Activated CD8-positive, alpha-beta T cell treated with anti-CD3 and anti-CD28 coated beads, Interleukin-2, amount 10 ng/mL, durations not matched to agents 7 days and 5 days (primary cell): ENCODE measurements at places on chromosomes 13 and 19. TPM values are rescaled to one million over a fixed set of nuclear protein-coding genes. Genes with fewer than 3 reads are reported as not detected.

Gene ZSCAN4
- not detected for total RNA-seq

Gene SPHK2
- total RNA-seq = 33.0 TPM

Gene SRRM5
- total RNA-seq = 0.71 TPM

Gene ZNF823
- 7.0 TPM for total RNA-seq

DNA sequence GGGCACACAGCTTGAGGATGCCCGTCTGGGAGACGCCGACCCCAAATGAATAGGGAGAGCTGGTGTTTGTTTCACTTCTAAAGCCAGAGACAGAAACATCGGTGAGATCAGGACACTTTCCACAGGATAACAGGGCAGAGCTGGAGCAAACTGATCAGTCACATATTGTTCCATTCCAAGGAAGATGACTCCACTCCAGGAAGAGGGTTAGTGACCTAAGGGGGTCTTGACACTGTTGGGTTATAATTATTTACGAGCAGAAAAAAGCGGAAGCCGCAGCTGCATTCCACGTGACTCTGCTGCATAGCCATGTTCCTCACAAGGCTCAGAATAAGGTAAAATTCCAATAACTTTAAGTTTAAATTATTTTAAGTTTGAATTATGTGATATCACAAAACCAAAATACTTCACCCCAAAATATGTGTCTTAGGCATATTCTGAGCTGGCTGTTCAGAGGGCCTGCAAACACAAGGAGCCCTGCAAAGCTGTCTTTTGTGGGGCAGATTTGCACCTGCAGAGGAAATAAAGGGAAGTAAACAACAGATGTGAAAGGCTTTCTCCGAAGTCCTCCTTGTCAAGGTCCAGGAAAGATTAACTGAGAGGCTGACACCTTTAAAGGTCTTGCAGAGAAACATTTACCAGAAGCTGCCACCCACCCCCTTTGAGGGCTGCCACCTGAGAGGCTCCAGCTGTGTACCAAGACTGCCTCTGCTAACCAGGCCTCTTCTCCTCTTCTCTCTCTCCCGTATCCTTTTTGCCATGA lies 819.2 kb downstream of the UQCRFS1 start:
- H3K27me3 ChIP-seq = no peaks in the 10 kb centered on the region
- peak; percentile 19 for DNase-seq
- peak overlapping the region; percentile 48 for H3K27ac ChIP-seq
- peak overlapping the region; percentile 4 for H3K4me3 ChIP-seq
- H3K36me3 ChIP-seq = no peaks in the 10 kb centered on the region
- peaks cover 20% of the 10 kb centered on the region for H3K4me1 ChIP-seq

- H3K4me3 ChIP-seq = no peak overlapping the region
- no peak for DNase-seq
- H3K36me3 ChIP-seq = peaks cover 63% of the 10 kb centered on the region
- no peak overlapping the region for H3K27ac ChIP-seq
- H3K4me1 ChIP-seq = no peaks in the 10 kb centered on the region
These were observed 17.1 kb downstream of the CHERP start for GRCh38 chr19:16524991-16525734.

GRCh38 chr13:35648201-35648600 lies 171.7 kb upstream of the MAB21L1 start:
- H3K4me1 ChIP-seq = no peaks in the 10 kb centered on the region
- H3K36me3 ChIP-seq = no peaks in the 10 kb centered on the region
- no peak overlapping the region for H3K27ac ChIP-seq
- DNase-seq = no peak
- no peaks in the 10 kb centered on the region for H3K27me3 ChIP-seq
- no peak overlapping the region for H3K4me3 ChIP-seq

- peak; percentile 73 for DNase-seq
- peaks cover 18% of the 10 kb centered on the region for H3K27me3 ChIP-seq
- H3K27ac ChIP-seq = peak within 1 kb of the TSS; percentile 80
- peak within 1 kb of the TSS; percentile 80 for H3K4me3 ChIP-seq
- peaks cover 17% of the 10 kb centered on the region for H3K4me1 ChIP-seq
These were observed at the start of gene CCDC122 for GRCh38 chr13:43878892-43879754. Gene CCDC122, minus strand, starts transcription at chr13:43879740. Its CDS starts 10,364 bp downstream, at chr13:43869376.

GRCh38 chr19:1267477-1268225 lies 1.5 kb upstream of the CIRBP start:
- H3K27ac ChIP-seq = no peak overlapping the region
- peaks cover 39% of the 10 kb centered on the region for H3K36me3 ChIP-seq
- H3K27me3 ChIP-seq = peaks cover 2% of the 10 kb centered on the region
